Cardiac ventricle fibroblast (primary cell): ENCODE measurements at places on chromosomes 1 and 21. TPM values are rescaled to one million over a fixed set of nuclear protein-coding genes. Genes with fewer than 3 reads are reported as not detected.

The SPATA46 gene
- total RNA-seq = not detected in 2 replicates

The SPRR2A gene
- not detected in 2 replicates for total RNA-seq

The NBPF10 gene
- total RNA-seq = 1.3 and 1.9 TPM in 2 replicates

The GPR157 gene
- total RNA-seq = 1.1 and 1.6 TPM in 2 replicates

The LCE1E gene
- not detected in 2 replicates for total RNA-seq

The C4BPA gene
- total RNA-seq = not detected in 2 replicates

The CHI3L1 gene
- 2,798 and 3,366 TPM in 2 replicates for total RNA-seq

The DLGAP3 gene
- 0.12 TPM in 1 of 2 replicates, not detected in the other for total RNA-seq

The TMOD4 gene
- 1.1 TPM in 1 of 2 replicates, not detected in the other for total RNA-seq

The UBASH3A gene
- not detected in 2 replicates for total RNA-seq

The C1orf232 gene
- total RNA-seq = not detected in 2 replicates

The SPRR1A gene
- total RNA-seq = not detected in 2 replicates

The CLCA1 gene
- total RNA-seq = not detected in 2 replicates

The SLC19A2 gene
- 11.8 and 12.8 TPM in 2 replicates for total RNA-seq

The HFM1 gene
- 0.05 and 0.12 TPM in 2 replicates for total RNA-seq

The WNT3A gene
- total RNA-seq = not detected in 2 replicates

The WNT2B gene
- total RNA-seq = 1.9 and 3.3 TPM in 2 replicates

The DMRTA2 gene
- not detected in 2 replicates for total RNA-seq

The TMIGD3 gene
- not detected in 2 replicates for total RNA-seq

The PLEKHN1 gene
- 0.24 and 0.50 TPM in 2 replicates for total RNA-seq

The LRRC3 gene
- total RNA-seq = 3.2 and 4.2 TPM in 2 replicates

The FAM72B gene
- 0.10 and 0.12 TPM in 2 replicates for total RNA-seq

The A3GALT2 gene
- total RNA-seq = not detected in 2 replicates

The IFNGR2 gene
- 40.9 and 45.9 TPM in 2 replicates for total RNA-seq

The HPDL gene
- 0.83 and 2.9 TPM in 2 replicates for total RNA-seq

The KCNJ15 gene
- total RNA-seq = 0.44 and 1.0 TPM in 2 replicates
